T follicular helper cell (primary cell): ENCODE measurements at places on chromosomes 1 and 21.

DNA sequence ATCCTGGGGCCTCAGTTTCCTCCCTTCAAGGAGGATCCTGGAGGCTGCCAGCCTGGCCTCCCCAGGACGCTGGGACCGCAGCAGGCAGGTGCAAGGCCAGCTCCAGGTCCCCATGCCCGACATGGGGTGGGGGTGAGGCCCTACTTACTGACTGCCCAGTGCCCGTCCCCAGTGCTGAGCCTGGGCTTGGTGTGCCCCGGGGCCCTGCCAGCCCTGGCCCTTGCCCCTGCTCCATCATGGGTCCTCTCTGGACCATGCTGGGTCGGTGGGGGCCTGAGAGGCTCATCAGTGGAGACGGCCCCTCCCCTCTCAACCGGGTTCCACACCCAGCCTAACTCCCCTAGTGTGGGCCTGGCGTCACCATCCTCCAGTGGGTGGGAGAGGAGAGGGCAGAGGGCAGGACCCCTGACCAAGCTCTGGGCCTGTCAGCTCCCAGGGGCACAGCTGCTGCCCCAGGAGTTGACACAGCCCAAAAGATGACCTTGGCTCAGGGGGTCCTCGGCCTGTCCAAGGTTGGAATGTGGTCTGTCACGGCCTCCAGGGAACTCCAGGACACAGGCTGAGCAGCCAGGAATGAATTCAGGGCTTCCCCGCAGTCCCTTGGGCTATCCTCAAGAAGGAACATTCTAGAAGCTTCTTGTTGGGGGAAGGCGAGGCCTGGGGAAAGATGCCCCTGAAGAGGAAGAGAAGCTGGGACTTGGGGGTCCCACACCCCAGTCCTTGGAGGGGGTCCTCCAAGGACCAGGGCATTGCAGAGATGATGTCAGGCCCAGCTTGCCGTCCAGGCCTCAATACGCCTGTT lies 17.6 kb upstream of the ARF1 start:
- no peak for DNase-seq

GRCh38 chr1:115074839-115075534 lies 14.3 kb downstream of the TSPAN2 start:
- DNase-seq: no peak

GRCh38 chr1:3847081-3847480 lies 9.9 kb downstream of the CEP104 start:
- no peak for DNase-seq

DNA sequence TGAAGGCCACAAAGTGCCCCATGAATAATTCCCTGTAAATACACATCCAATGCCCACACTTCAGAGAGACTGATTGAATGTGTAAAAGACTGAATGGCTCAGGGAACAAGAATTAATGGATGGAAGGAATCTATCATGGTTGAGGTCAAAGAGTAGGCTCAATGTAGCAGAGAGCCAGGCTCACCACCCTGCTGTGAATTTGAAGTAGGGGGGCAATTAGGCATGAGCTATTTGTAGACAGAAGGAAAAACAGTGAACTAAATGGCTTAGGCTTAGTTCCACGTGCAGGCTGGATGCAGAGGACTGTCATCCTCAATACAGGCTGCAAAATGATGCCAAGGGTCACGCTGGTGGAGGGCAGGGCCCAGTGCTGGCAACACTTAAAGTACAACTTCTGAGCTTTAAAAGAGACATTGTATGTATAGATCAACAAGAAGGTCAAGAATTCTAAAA lies 22.9 kb upstream of the IGSF3 start:
- no peak for DNase-seq

DNA sequence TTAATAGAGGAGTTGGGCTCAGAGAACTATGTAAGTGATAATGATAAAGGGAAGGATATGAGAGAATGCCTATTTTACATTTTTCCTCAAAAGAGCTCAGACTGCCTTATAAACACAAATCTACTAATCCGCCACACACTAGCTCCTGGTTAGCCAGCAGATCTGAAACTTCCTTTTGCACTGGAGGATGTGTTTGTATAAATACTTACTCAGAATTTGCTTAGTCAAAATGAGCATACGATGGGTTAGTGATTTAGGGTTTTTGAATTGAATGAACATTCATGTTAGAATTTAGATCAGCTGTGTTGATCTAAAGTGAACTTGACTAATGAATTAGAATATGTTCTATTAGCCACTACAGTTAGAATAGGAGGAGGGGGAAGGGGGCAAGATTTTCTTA lies 9.1 kb upstream of the IER5 start:
- DNase-seq: no peak

- no peak for DNase-seq
Measured at GRCh38 chr1:10475510-10475909, 760 bp downstream of the PEX14 start.

DNA sequence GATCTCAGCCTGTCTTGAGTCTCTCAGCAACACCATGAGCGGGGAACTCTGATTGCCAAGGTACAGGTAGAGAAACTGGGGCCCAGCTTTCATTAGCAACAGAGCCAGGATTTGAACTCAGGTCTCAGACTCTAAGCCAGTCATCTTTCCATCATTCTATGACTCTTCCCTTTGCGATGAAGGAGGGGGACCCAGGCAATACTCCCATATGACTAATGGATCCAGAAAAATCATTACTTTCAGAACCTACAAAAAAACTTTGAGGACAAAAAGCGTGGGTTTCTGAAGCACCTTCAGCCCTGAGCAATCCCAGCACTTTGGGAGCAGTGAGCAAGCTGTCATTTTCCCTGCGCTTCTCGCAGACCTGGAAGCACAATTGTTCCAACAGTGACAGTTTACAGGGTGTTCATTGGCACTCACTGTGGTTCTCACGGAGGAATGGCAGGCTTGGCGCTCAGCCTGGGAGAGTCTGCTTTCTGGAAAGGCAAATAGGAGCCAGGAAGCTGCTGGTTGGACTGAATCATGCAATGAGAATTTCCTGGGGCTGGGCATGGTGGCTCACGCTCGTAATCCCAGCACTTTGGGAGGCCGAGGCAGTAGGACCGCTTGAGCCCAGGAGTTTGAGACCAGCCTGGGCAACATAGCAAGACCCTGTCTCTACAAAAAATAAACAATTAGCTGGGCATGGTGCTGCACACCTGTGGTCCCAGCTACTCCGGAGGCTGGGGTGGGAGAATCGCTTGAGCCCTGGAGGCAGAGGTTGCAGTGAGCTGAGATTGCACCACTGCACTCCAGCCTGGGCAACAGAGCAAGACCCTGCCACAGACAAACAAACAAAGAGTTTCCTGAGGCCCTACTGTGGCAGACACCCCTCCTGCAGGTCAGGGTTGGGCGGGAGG lies 40.1 kb downstream of the SLC2A7 start:
- DNase-seq: no peak

DNA sequence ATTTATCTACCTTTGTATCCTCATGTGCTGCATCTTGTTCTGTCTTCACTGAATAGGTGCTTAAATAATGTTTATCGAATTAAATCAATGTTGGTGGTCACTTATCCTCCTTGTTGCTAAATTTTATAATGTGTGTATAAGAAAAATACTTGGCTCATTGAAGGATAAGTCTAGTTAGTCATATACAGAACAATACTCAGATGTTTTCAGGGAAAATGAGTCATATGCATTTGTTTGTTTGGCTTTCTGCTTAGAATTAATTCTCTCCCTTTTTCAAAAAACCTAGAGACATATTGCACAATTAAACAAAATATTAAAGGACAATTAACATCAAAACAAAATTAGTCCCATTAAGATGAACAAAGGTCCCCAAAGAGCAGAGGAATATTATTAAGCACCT lies 89.0 kb downstream of the UBE2U start:
- no peak for DNase-seq

DNA sequence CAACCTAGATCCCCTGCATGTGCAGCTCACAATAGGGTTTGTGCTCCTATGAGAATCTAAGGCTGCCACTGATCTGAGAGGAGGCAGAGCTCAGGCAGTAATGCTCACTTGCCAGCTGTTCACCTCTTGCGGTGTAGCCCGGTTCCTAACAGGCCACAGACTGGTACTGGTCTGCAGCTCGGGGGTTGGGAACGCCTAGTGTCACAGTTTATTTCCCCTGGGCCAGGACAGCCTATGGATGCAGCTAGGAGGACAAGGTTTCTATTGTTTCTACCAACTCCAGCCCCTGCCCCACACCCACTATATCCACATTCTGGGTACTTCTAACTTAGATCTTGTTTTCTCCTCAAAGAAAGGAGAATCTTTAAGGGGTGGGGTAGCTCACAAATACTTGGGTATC lies 58.7 kb upstream of the PRRC2C start:
- no peak for DNase-seq

DNA sequence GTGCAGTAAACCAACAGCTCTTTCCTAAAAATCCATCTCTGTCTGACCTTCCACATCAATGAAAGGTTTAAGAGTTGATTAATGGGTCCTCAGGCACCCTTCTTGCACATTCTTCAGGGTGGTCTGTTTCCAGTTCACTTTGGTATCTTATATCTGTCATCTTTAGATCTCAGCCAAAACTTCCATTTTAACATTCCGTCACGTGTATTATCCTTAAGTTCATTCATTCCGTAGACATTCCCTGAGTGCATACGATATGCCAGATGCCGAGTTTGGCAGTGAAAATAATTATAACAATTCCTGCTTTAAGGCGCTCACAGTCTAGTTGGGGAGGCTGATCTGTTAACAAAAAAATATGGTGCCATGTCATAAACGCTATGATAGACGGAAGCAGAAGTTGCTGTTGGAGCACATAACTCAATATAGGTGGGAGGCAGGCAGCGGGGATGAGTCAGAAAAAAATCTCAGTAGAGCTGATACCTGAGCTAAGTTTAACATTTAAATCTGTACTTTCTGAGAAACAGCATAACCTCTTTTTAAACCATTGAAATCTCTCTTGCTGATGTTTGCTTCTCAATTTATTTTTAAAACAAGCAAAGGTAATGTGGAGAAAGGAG lies 59.6 kb upstream of the HOOK1 start:
- DNase-seq: no peak

DNA sequence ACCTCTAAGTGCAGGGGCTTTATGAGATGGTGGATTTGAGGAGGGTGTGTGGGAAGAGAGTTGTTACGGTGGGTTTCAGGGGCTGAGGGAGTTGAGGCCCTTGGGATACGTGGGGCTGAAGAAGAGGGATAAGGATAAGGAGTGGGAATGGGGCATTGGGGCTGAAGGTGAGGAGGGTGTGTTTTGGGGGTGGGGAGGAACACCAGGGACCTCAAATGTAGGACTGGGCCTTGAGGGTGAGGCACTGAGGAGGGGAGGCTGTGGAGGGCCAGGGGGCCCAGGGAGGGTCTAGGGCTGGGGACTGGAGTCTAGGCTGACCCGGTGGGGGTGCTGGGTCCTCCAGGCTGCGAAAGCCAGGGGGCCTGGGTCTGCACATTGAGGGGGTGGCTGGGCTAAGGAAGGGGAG lies 1.2 kb upstream of the PLEKHM2 start:
- DNase-seq: no peak

DNA sequence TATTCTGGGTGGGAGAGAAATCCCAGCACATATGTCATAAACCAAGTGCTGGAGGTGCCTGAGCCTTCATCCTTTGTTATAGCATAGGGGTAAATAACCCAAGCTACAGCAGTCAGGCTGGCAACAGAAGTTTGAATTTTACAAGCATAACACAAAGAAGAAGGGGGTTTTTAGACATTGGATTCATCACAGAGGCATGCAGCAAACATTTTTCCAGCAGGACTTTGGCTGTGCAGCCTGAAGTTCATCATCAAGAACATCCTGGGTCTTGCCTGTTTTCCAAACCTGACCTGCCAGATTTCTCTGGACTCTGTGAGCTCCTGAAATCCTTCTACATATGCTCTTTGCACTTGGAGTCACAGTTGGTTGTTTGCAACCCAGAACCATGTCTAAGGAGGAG lies 16.2 kb downstream of the PTGER3 start:
- DNase-seq: no peak

DNA sequence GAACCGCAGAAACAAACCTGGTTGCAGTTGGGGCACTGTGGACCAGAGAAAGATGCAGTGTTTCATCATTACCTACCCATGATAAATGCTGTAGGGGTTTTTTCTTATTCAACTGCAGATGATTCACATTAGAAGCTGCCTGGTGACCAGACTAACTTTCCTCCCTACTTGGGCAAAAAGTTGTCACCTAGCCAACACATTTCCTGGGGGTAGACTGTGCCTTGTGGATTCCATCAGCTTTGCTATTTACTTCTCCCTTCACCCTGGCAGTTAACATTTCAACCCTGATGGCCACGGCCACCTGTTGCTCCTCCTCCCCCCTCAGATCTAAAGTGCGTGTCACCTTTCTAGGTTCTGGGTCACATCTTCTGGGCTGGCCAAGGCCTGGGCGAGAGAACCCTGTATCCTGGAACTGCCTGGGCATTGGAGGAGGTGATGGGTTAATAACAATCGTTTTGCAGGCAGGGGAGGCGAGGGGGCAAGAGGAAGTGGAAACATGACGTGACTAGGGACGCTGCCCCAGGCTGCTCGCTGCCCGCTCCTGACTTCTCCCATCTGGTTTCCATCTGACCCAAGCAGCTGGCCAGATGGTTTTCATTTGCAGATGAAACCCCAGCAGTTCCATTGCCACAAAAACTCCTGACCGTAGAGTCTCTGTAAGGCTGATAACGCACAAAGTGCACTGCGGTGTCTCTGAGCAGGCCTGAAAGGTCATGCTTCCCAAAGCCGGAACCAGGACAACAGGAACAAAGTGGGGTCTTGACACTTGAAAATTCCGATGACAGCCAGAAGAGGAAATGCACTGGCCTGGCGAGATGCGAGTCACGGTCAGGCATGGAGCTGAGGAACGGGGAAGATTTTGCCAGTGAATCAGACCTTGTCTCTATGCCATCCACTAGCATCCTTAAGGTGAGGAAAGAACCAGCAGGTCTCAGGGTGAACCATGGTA lies 36.6 kb downstream of the CAPZB start:
- no peak for DNase-seq

- no peak for DNase-seq
Measured at GRCh38 chr21:44395260-44395659, 41.8 kb downstream of the TRPM2 start.

DNA sequence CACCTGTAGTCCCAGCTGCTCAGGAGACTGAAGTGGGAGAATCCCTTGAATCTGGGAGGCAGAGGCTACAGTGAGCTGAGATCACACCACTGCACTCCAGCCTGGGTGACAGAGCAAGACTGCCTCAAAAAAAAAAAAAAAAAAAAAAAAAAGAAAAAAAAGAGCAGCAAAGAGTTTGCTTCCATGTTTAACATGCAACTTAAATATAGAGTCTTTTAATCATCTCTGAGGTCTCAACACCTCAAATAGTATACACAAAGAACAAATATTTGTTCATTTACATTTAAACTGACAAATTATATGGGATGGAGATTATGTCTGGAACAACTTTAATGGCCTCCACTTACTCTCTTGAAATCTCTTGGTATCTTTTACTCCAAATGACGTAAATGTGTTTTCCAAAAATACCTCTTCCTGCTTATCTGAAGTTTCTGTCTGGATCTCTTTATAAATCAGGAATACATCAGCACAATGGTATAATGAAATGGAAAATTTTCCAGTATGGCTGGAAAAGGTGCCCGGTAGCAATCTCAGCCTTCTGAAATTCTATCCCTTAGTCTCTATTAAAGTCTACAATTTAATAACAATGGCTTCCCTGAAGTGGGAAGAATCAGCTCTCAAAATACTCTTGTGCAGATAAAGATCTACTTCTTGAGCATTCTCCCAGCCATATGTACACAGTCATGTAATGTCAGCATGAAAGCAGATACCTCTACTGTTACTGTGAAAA lies 258.5 kb downstream of the OMA1 start:
- no peak for DNase-seq
